T-helper 1 cell (primary cell): ENCODE measurements at places on chromosomes 3 and 15.

- no peak for DNase-seq
Observed at GRCh38 chr3:159265705-159266104, 463.9 kb downstream of the MFSD1 start.

DNA sequence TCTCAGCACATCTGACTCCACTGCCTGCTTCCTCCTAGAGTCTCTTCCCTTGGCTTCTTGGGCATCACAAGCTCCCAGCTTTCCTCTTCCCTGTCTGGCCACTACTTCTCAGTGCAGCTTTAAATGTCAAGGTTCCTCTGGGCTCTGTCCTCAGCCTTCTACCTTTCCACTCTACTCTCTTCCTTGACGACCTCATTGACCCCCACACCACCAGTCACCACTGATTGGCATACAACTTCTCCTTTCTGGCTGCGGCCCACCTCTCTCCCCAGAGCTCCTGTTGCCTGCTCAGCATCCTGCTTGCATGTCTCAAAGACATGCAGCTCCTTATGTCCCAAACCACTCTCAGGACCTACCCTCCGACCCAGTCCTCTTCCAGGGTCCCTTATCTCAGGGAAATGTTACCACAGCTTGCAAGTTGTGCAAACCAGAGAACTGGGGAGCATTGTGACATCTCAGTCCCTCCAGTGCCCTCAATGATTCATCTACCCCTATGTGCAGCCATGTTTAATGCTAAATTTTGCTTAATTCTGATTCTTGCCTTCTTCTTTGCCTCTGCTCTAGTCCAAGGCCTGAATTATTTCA, 49.9 kb downstream of the TRPM1 start:
- DNase-seq = no peak

GRCh38 chr3:113263020-113263419, 51.7 kb downstream of the BOC start:
- DNase-seq = no peak

DNA sequence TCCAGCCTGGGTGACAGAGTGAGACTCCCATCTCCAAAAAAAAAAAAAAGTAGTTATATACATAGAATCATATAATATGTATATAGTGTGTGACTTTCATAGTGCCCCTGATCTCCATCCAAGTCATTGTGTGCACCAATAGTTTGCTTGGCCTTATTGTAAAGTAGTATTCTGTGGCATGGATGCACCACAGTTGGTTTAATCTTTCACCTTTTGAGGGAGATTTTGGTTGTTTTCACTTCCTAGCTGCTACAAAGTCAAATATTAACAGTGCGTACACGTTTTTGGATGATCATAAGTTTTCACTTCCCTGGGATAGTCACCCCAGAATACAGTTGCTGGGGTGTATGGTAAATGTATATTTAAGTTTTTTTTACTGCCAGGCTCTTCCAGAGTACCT, 162.8 kb downstream of the PTPRG start:
- DNase-seq = no peak

DNA sequence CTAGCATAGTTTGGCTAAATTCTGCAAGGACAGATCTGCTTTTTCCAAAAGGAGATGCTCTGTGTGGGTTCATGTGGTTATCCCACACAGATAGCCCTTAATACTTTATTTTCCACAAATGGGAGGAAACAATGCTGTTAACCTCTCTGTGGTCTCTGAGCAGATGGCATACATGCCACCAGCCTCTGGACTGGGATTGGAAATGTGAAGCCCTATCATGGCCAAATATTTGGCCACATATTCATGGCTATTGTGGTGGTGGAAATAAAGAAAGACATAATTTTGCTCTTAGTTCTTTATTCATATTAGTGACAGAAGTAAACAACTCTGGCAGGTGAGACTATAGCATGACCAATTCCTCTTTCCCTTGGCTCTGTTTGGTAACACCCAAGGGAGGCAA, 726.2 kb downstream of the ROBO1 start:
- no peak for DNase-seq

- DNase-seq = no peak
Observed at GRCh38 chr15:69891070-69891536, 206.6 kb downstream of the TLE3 start.
